IMR-90 (cell line): ENCODE measurements at places on chromosomes 1 and 21.

DNA sequence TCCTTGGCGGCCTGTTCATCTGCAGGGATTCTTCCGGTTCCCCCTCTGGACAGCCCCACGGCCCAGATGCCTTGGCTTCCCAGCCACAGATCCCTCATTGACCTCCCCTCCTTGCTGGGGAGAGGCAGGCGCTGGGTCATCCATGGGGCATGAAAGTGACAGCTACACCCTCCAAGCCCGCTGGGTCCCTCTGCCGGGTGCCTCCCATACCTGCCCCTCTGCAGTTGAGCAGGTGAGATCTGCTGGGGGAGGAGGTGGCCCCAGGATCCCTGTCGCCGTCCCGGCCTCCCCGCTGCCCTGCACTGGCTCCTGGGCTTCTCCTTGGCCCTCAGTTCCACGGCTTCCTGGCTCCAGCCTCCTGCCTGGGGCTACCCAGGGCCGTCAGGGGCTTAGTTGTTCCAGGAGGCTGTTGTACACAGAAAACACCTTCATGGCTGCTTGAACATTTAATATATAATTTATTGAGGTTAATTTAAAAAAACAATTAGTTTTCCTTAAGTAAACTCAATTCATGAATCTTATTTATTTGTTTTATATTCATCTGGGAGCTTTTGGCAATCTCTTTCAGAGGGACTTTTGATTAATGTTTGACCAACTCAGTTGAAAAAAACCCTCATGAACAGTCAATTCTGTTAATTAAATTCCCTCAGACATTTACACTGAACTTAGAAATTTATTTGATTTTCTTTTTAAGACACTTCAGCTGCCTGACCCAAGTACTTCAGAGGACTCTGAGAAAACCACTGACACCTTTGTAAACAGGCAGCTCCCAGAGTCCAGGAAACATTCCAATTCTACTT, 67.6 kb upstream of the ABCG1 start:
- H3K4me1 ChIP-seq, result no peaks in the 10 kb centered on the region
- peaks cover 67% of the 10 kb centered on the region for H3K27me3 ChIP-seq
- DNase-seq, result no peak
- no peaks in the 10 kb centered on the region for H3K36me3 ChIP-seq
- H3K27ac ChIP-seq, result no peak overlapping the region
- H3K4me3 ChIP-seq, result no peak overlapping the region

- no peak overlapping the region for H3K4me3 ChIP-seq
- no peaks in the 10 kb centered on the region for H3K36me3 ChIP-seq
- DNase-seq, result no peak
- H3K27ac ChIP-seq, result no peak overlapping the region
These were observed 11.9 kb downstream of the FASLG start for GRCh38 chr1:172670791-172671190.

- H3K4me3 ChIP-seq, result no peak overlapping the region
- no peak overlapping the region for H3K27ac ChIP-seq
- no peaks in the 10 kb centered on the region for H3K36me3 ChIP-seq
- H3K4me1 ChIP-seq, result peaks cover 2% of the 10 kb centered on the region; the same call in 1 of the 2 replicates
- DNase-seq, result peak; percentile 37
These were observed 10.0 kb upstream of the RPE65 start for GRCh38 chr1:68459796-68460195.

DNA sequence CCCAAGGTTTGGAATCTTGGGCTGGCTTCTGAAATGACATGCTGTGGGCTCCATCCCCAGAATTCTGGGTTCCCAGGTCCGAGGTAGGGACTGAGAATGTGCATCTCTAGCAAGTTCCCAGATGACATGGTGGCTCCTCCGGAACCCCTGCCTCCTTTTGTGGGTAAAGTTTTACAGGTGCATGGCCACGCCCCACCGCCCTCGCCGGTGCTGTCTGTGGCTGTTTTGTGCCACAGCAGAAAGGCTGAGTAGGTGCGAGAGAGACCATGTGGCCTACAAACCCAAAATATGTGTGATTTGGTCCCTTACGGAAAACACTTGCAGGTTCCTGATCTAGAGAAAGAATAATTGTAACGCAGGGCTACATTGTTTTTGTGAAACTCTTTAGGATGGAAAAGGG, 30.9 kb downstream of the SKI start:
- DNase-seq, result no peak
- peaks cover 10% of the 10 kb centered on the region; the same call in 1 of the 2 replicates for H3K4me1 ChIP-seq
- peaks cover 7% of the 10 kb centered on the region; the same call in 1 of the 2 replicates for H3K36me3 ChIP-seq
- no peak overlapping the region for H3K27ac ChIP-seq

DNA sequence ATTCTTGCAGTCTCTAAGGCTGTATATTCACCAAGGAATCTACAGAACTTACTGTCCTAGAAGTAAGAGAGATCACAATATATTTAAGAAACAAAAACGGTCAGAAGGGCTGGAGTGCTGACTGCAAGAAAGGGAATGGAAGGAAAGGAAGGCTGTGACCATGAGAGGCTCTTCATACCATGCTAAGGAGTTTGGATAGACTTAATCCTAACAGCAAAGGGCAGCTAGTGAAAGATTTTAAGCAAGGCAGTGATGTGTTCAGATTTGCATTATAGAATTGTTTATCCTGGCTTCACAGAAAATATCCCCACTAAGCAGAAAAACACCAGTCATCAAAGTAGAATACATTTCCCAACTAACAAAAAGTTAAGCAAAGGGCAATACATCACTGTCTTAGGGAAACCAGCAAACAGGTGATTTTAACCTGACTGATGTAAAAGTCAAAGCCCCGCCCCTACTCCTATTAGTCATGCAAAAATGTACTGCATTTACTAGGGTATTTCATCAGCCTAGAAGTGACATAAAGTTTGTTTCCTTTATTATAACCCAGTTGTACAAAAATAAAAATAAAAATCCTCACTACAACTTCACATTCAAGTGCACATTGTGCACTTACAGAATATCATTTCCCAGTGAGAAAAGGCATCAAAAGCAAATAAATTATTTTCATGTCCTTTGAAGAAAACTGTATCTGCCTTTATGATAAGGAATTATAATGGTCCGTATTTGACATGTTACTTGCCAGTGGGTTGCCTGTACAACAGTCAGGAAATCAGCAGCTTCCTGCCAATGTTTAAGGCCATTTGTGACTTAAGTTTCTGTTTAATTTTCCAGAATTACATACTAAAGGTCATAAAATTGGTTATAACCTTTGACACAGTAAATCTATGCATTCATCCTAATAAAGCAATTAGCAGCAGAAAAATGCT, 17.2 kb downstream of the JAK1 start:
- H3K4me3 ChIP-seq, result no peak overlapping the region
- H3K36me3 ChIP-seq, result no peaks in the 10 kb centered on the region
- no peak for DNase-seq
- peaks cover 2% of the 10 kb centered on the region for H3K4me1 ChIP-seq
- no peak overlapping the region for H3K27ac ChIP-seq
- H3K27me3 ChIP-seq, result no peaks in the 10 kb centered on the region
